ENCODE measurements at places on chromosomes 7 and 10. TPM values are rescaled to one million over a fixed set of nuclear protein-coding genes. Genes with fewer than 3 reads are reported as not detected.

DNA sequence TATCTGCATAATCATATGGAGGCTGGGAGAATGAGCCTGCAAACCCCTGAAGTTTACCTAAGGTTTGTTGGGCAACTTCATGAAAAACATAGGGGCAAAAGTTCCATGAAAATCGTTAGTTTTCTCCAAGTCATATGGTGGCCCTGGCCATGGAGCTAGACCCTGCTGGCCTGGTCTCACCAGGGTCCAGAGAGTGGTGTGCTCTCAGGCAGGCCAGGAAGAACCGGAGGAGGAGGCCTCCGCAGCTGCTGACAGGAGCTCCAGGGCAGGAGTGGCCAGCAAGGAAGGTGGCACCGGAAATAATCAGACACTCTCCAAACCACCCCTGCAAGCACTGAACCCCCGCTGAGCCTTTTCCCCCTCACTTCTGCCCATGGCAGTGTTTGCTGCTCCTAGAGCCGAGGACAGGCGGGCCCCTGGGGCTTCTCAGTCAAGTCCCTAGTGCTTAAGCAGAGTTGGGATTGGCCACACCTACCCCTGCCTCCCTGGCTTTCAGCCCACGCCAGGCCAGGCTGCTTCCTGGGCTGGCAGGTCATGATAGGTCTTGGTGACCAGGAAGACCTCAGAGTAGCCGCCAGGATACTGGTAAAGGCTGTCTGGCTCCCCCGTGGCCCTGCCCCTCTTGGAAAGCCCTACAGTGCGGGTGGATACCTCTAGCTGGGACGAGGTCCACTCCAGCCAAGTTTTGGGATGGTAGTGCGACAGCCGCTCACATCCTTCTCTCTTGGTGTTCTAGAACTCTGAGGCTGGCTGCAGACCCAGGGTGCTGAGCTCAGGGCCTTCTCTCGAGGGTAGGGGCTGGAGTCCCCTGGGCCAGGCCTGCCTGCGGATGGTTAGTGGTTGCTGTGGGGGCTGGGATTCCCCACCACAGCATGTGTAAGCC, 242.8 kb downstream of the MGMT start:
- H3K36me3 ChIP-seq, result no peaks in the 10 kb centered on the region
- no peak overlapping the region for H3K27ac ChIP-seq
- no peaks in the 10 kb centered on the region for H3K4me1 ChIP-seq
- DNase-seq, result no peak
- no peaks in the 10 kb centered on the region for H3K27me3 ChIP-seq

Gene ANXA8
- polyA plus RNA-seq, result not detected

Gene HOXA9
- polyA plus RNA-seq, result not detected

Gene NUTM2D
- not detected for polyA plus RNA-seq

- no peak for DNase-seq
- no peaks in the 10 kb centered on the region for H3K4me1 ChIP-seq
- H3K36me3 ChIP-seq, result no peaks in the 10 kb centered on the region
- no peak overlapping the region for H3K4me3 ChIP-seq
These were observed 105.0 kb upstream of the C1QL3 start for GRCh38 chr10:16626697-16627096.

- no peak overlapping the region for H3K27ac ChIP-seq
- no peaks in the 10 kb centered on the region for H3K27me3 ChIP-seq
- H3K4me1 ChIP-seq, result no peaks in the 10 kb centered on the region
- no peaks in the 10 kb centered on the region for H3K36me3 ChIP-seq
These were observed 128.4 kb downstream of the ADAM12 start for GRCh38 chr10:126259760-126260479.
